ENCODE measurements at places on chromosomes 5 and 9. TPM values are rescaled to one million over a fixed set of nuclear protein-coding genes. Genes with fewer than 3 reads are reported as not detected.

The SLC1A3 gene
- not detected for total RNA-seq

The ECSCR gene
- not detected for total RNA-seq

The PRRX2 gene
- total RNA-seq = 8.8 TPM

The ARID3C gene
- total RNA-seq = not detected

The RGP1 gene
- total RNA-seq = 15.6 TPM

The PCDHGA10 gene
- total RNA-seq = not detected

The RNF44 gene
- total RNA-seq = 32.0 TPM

The MELK gene
- total RNA-seq = 75.9 TPM

The PCDH1 gene
- total RNA-seq = 2.2 TPM

The TMEM232 gene
- not detected for total RNA-seq

Measured in A549 treated with RU486 at 1 μM for 4 hours (cell line).